ENCODE measurements at places on chromosomes 5 and 9. TPM values are rescaled to one million over a fixed set of nuclear protein-coding genes. Genes with fewer than 3 reads are reported as not detected.

Gene IL4
- total RNA-seq: not detected

Gene ZBED3
- 4.4 TPM for total RNA-seq

Gene RMRP
- total RNA-seq: 144,204 TPM

Gene PCDHB12
- total RNA-seq: 15.5 TPM

Gene PCDHB10
- 22.4 TPM for total RNA-seq

Gene IRGM
- not detected for total RNA-seq

Gene CARTPT
- 2.3 TPM for total RNA-seq

Gene FGF10
- total RNA-seq: 8.3 TPM

Gene MLANA
- not detected for total RNA-seq

Gene IFNA2
- not detected for total RNA-seq

Gene PCDHGA10
- total RNA-seq: 15.2 TPM

Gene LCN1
- not detected for total RNA-seq

Gene TLX3
- total RNA-seq: not detected

Gene SLC46A2
- not detected for total RNA-seq

Gene CDH9
- total RNA-seq: 57.4 TPM

Gene SLC6A18
- not detected for total RNA-seq

Gene PCDHGB5
- total RNA-seq: 24.0 TPM

Gene DELE1
- 34.1 TPM for total RNA-seq

Gene ZNF366
- 2.1 TPM for total RNA-seq

Gene BAAT
- 0.23 TPM for total RNA-seq

Gene TNC
- 112 TPM for total RNA-seq

Gene MCTP1
- total RNA-seq: 30.7 TPM

Gene BTNL9
- 4.2 TPM for total RNA-seq

Gene ANKRD18A
- total RNA-seq: 11.3 TPM

Gene STPG3
- not detected for total RNA-seq

Gene CD274
- 1.6 TPM for total RNA-seq

Gene FOXD1
- 2.1 TPM for total RNA-seq

Gene TLR4
- 10.6 TPM for total RNA-seq

Gene PCDH1
- total RNA-seq: 69.2 TPM

Gene CYLC2
- total RNA-seq: not detected

Gene MARCOL
- total RNA-seq: not detected

Gene SOX30
- not detected for total RNA-seq

Gene PCDHA2
- 10.4 TPM for total RNA-seq

Gene OR1J2
- not detected for total RNA-seq

Gene CDC23
- 35.5 TPM for total RNA-seq

Gene ANKRD34B
- total RNA-seq: 3.0 TPM

Gene PCDHAC2
- total RNA-seq: 47.1 TPM

Gene PCDHGB7
- 18.2 TPM for total RNA-seq

Gene DROSHA
- total RNA-seq: 73.8 TPM
